Hindlimb muscle (tissue), 1 donor: ENCODE measurements at places on chromosomes 2 and 18. TPM values are rescaled to one million over a fixed set of nuclear protein-coding genes. Genes with fewer than 3 reads are reported as not detected.

GRCh38 chr2:177143444-177143843, 69.2 kb upstream of the HNRNPA3 start:
- DNase-seq: peak; percentile 79

SERPINB11 gene
- polyA plus RNA-seq: not detected

HJURP gene
- polyA plus RNA-seq: 7.5 TPM

NPC1 gene
- 32.5 TPM for polyA plus RNA-seq

PRKAG3 gene
- polyA plus RNA-seq: 44.4 TPM

IL1R2 gene
- polyA plus RNA-seq: 0.31 TPM

TUBA3E gene
- polyA plus RNA-seq: not detected

- no peak for DNase-seq
Measured at GRCh38 chr2:127032621-127033020, 74.3 kb downstream of the BIN1 start.

MOCOS gene
- polyA plus RNA-seq: 0.10 TPM

GRCh38 chr2:143231254-143231645, 102.0 kb downstream of the ARHGAP15 start:
- no peak for DNase-seq

- DNase-seq: no peak
Measured at GRCh38 chr2:235945608-235946140, 222.5 kb downstream of the GBX2 start.

- no peak for DNase-seq
Measured at GRCh38 chr18:60019463-60019840, 119.7 kb downstream of the PMAIP1 start.

DNA sequence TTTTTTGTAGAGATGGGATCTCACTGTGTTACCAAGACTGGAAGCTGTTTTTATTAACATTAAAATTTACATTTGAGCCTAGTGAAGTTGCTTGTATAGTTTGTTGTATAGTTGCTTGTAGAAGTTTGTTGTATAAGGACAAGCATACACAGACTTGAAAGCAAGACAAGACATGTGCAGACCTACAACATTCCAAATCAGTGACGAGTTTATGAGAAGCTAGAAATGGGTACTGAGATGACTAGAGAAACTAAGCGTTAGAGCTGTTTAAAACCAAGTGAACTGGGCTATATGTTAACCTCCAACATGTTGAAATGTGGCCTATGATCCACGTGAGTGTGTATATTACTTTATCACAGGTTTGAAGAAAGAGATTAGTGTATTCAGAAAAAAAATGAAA, 39.1 kb downstream of the ABCB11 start:
- DNase-seq: no peak

GRCh38 chr2:184304006-184304405, 294.3 kb upstream of the ZNF804A start:
- DNase-seq: no peak

DNA sequence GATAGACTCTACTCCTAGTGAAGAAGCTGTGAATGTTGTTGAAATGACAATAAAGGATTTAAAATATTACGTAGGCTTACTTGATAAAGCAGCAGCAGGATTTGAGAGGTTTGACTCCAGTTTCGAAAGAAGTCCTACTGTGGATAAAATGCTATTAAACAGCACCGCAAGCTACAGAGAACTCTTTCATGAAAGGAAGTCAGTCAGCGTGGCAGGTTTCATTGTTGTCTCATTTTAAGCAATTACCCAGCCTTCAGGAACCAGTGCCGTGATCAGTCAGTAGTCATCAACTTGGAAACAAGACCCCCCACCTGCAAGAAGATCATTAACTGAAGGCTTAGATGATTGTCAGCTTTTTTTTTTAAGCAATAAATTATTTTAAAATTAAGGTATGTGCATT, 14.0 kb downstream of the USP14 start:
- no peak for DNase-seq

ACOXL gene
- polyA plus RNA-seq: 0.32 TPM

CD207 gene
- polyA plus RNA-seq: 0.27 TPM

SP140 gene
- polyA plus RNA-seq: 0.85 TPM

PAX8 gene
- polyA plus RNA-seq: 2.2 TPM

DNA sequence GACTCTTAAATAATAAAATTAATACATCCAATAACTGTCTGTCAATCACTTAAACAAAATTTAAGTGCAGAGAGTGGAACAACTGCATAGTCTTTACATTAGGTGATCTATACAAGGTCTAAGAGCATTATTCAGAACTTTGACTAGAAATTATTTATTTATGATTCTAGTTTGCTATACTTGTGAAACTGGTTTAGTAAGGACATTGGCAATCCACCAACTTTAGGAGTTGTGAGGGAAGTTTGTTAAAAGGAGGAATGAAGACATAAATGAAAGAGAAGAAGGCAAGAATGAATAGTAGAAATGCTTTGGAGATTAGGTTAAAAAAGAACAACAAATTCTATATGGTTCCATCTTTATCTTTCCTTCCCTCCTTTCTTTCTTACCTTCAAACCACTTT, 217.5 kb downstream of the GPD2 start:
- DNase-seq: no peak

SLC9A4 gene
- polyA plus RNA-seq: not detected

GRCh38 chr18:1906421-1906820, 664.9 kb downstream of the METTL4 start:
- no peak for DNase-seq

LRRC30 gene
- polyA plus RNA-seq: 9.2 TPM

- peak; percentile 36 for DNase-seq
Measured at GRCh38 chr2:151083856-151084795, 177.5 kb downstream of the RBM43 start.

DNA sequence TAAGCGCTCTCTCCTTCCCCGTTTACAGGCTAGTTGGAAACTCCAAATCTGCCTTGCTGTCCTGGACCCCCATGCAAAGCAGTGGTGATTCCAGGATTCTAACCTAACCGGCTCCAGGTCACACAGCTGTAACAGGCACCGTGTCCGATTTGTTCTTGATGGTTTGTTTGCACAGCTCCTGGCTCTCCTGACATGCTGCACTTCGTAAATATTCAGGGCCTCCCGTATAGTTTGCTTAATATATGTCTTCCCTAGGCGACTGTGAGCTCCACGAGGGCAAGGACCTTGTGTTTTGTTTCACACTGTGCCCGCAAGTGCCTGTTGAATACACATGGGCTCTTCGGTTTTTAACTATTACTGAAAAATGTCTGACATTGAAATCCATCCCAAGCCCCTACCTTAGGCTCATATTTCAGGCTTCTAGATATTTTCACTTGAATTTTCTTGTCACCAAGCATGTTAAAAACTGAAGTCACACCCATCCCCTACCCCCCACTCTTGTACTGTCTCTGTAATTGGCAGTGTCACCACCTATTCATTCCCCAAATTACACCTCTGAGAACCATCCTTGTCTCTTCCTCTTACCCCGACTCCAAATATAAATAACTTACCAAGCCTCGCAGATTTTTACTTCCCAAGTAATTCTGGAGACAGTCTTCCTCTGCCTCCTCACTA, 1.0 kb upstream of the PUM2 start:
- no peak for DNase-seq
